HT1080 (cell line): ENCODE measurements at places on chromosomes 12 and 14. TPM values are rescaled to one million over a fixed set of nuclear protein-coding genes. Genes with fewer than 3 reads are reported as not detected.

LUM gene
- 0.08 TPM in 1 of 2 replicates, not detected in the other for total RNA-seq

TAS2R9 gene
- not detected in 2 replicates for total RNA-seq

GRCh38 chr12:94041850-94042249, 106.5 kb upstream of the PLXNC1 start:
- DNase-seq = no peak

DNA sequence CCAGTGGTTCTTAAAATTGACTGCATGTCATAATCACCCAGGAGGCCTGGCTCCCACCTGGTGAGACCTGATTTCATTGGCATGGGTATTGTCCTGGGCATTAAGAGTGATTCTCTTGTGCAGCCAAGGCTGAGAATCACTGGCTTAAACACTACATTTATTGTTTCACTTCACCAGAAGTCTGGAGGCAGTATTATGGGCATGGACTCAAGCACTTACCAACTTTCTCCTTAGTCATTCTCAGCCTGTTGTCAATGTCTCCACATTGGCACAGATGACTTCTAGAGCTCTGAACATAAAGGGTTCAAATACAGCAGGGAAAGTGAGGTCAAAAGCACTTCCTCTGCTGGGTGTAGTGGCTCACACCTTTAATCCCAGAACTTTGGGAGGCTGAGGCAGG, 25.6 kb upstream of the GCH1 start:
- no peak for DNase-seq

- DNase-seq = no peak
Measured at GRCh38 chr12:77392467-77393088, 327.2 kb upstream of the E2F7 start.

DNA sequence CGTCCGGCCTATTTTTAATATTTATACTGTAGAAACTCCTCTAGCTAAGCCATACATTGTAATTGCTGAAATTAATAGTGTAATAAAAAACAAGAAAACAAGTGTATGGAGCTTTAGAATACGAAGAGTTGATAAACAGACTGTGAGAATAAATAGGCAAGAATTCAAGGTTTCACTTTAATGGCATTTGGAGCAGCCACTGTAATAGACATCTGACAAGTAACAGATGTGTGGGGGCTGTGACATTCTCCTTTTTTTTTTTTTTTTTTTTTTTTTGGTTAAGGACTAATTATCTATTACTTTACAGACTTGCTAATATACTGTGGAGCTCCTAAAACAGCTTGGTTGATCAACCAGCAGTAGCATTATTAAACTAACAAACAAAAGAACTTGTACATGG, 42.1 kb upstream of the CFAP54 start:
- DNase-seq = no peak
